Left colon (tissue), 2 donors: ENCODE measurements at places on chromosomes 2 and 18. TPM values are rescaled to one million over a fixed set of nuclear protein-coding genes. Genes with fewer than 3 reads are reported as not detected.

Gene CD226
- total RNA-seq = 1.3 TPM

Gene TUBA3D
- total RNA-seq = not detected

Gene GREB1
- total RNA-seq = 0.85 TPM

Gene KCNS3
- total RNA-seq = 19.0 TPM

Gene DDX18
- total RNA-seq = 35.5 TPM

Gene OLA1
- total RNA-seq = 67.2 TPM

Gene ORC2
- total RNA-seq = 25.5 TPM

Gene IL1R2
- 77.7 TPM for total RNA-seq

Gene POTEI
- total RNA-seq = 0.06 TPM

Gene TRABD2A
- 89.8 TPM for total RNA-seq

Gene GPR75
- 1.2 TPM for total RNA-seq

Gene CAPN14
- total RNA-seq = 0.09 TPM

Gene DUSP11
- total RNA-seq = 18.2 TPM

Gene COA5
- total RNA-seq = 20.3 TPM

Gene AMMECR1L
- total RNA-seq = 15.0 TPM

Gene PCGF1
- 18.4 TPM for total RNA-seq

Gene INHA
- total RNA-seq = not detected

Gene CCDC141
- total RNA-seq = 3.9 TPM

Gene UCN
- total RNA-seq = 0.52 TPM
